ENCODE measurements at places on chromosomes 7 and 10.

DNA sequence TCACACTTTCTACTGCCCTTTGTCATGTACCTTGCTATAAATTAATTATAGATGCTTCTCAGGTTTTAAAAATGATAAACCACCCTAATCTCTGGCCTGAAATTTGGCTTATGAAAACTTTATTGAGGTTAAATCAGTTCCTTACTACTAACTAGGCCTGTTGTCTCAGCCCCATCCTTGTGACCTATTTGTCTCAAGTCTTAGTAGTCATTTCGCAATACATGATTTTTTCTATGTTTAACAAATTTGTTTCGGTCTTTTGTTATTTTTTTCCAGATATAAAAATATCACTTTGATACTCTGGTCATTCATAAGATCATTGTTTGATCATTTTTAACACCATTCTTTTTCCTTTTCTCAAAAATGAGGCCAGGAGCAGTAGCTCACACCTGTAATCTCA, 411.6 kb downstream of the GFRA1 start:
- DNase-seq = no peak

DNA sequence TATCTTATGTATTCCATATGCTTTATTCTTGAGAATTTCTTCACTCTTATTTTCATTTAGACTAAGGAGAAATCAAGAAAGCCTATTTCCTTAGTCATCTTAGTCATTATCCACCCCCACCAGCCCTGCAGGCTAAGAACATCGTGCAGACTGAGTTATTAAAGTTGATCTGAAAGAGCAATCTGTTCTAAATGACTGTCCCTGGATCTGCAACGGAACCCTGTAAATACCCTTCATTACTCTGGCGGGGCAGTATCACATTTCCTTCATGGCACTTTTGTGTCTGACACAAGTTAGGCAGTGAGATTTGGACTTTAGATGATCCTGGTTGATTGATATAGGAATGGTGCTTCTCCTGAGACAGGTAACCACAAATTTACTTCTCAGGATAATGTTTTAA, 3.5 kb upstream of the MYPN start:
- no peak for DNase-seq

DNA sequence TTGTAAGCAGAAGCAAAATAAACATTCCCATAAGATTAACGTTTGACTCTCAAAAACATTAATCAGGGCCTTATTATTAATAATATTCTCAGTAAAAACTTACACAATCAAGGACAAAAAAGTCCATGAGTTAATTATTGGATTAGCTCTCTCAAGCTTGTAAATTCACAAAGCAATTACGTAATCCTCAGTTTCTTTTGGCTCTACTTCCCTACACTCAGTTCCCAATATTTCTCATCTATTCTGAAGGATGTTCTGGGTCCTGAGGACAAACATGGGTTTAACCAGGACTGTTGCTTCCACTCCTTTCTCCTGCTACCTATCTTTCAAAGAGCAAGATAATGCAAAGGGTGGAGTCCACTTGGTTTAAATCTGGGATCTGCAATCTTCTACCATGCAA, 15.1 kb downstream of the FBXL13 start:
- no peak for DNase-seq

DNA sequence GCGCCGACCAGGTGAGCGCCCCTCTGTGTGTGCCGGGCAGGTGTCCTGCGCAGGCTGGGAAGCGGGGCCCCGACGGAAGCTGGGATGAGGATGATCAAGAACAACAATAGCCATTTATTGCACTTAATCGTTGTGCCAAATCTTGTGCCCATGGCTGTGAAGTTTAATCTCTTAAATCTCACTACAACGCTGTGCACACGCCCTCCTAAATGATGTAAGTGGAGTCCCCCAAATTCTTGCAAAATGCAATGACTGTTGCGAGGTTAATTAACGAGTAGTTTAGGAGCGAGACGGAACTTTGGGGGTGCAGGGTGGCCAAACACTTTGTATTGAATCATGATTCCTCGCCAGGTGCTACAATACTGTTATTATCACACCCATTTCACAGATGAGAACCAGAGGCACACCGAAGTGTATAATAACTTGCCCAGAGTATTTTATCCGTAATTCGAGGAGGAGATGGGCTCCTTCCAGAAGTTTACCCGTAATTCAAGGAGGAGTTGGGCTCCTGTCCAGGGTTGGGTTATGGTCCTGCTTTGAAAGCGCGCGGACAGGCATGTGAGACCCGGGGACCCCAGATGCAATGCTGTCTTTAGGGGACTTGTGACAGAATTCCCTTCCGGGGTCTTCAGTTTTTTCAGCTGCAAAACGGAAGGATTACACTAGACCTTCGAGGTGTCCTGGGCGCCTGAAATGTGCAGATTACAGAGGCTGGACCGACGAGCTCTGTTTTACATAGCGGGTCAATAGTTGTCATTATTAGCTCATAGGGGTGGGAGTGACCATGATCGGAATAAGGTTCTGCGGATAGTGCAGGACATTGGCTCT, 1.0 kb downstream of the FFAR4 start:
- DNase-seq = no peak

Measured in NCI-H2107 (cell line).